ENCODE measurements at places on chromosomes 11 and 22. TPM values are rescaled to one million over a fixed set of nuclear protein-coding genes. Genes with fewer than 3 reads are reported as not detected.
A peak's percentile ranks its signal among the peaks of the same experiment; 100 is the strongest.

GRCh38 chr11:94751786-94752185, 16.4 kb upstream of the AMOTL1 start:
- no peak for DNase-seq

- DNase-seq, result no peak
Observed at GRCh38 chr22:30717331-30717921, 22.8 kb downstream of the OSBP2 start.

DNA sequence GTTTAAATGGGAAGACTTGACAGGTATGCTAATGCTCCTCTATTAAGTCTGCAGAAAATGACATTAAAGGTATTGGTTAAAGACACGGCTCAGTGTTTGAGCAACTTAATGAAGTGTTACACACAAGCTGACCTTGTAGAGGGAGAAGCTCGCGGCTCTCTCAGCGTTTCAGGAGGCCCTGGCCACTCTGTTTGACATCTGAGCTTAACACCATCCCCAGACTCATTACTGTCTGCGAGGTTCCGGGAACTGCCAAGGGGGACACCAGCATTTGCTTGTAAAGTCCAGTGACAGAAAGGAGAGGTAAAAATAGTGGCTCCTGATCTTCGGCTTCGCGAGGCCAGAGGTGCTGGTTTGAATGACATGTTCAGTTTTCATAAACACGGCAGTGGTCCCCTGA, 540.7 kb upstream of the CADM1 start:
- no peak for DNase-seq

- DNase-seq, result no peak
Observed at GRCh38 chr11:114796954-114797721, 118.8 kb downstream of the NXPE2 start.

GRCh38 chr11:92266806-92267205, 42.2 kb downstream of the FAT3 start:
- DNase-seq, result peak; percentile 71

- no peak for DNase-seq
Observed at GRCh38 chr22:31127181-31127772, 4.5 kb downstream of the INPP5J start.

- DNase-seq, result peak; percentile 68
Observed at GRCh38 chr11:111977146-111978027, 40.2 kb downstream of the DIXDC1 start.

DNA sequence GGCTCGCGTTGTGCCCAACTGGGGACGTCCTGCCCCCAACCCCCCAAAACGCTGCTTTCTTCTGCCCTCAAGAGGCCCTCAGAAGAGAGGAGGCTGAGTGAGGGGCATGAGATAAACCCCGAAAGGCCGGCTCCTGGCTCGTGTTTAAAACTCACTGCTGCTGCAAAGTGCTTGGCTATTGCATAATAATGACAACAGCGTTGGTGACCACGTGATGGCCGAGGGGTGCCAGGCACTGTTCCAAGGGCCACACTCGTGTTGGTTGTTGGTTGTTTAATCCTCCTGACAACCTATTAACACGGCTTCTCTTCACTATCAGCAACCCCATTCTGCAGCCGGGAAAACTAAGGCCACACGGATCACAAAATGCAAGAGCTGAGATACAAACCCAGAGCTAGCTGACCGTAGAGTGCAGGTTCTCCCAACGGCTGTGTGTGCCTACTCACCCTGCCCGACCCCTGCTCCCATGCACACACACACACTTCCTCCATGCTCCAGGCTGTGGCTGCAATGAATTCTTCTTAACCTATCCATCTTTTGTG, 51.0 kb downstream of the ANO1 start:
- DNase-seq, result peak; percentile 86

GRCh38 chr22:42289671-42290541, 19.5 kb upstream of the TCF20 start:
- DNase-seq, result no peak

The SLC22A9 gene
- 16.4 TPM for total RNA-seq

The FOXRED2 gene
- 9.0 TPM for total RNA-seq

The APLNR gene
- total RNA-seq, result 2.4 TPM

The RAB1B gene
- 58.0 TPM for total RNA-seq

The CCDC81 gene
- total RNA-seq, result 0.38 TPM

The FAM180B gene
- total RNA-seq, result not detected

The ANO1 gene
- 260 TPM for total RNA-seq

The KCNJ1 gene
- not detected for total RNA-seq

The CSNK2A3 gene
- total RNA-seq, result 0.58 TPM

The SLC37A2 gene
- 3.1 TPM for total RNA-seq

The INSC gene
- total RNA-seq, result 0.20 TPM

The CD6 gene
- 0.83 TPM for total RNA-seq

The CSF2RB gene
- 1.1 TPM for total RNA-seq
